IPS DF 19.7 (cell line): ENCODE measurements at places on chromosomes 7 and 10.

GRCh38 chr10:30728766-30729165 lies 99.2 kb upstream of the LYZL2 start:
- no peak for DNase-seq

DNA sequence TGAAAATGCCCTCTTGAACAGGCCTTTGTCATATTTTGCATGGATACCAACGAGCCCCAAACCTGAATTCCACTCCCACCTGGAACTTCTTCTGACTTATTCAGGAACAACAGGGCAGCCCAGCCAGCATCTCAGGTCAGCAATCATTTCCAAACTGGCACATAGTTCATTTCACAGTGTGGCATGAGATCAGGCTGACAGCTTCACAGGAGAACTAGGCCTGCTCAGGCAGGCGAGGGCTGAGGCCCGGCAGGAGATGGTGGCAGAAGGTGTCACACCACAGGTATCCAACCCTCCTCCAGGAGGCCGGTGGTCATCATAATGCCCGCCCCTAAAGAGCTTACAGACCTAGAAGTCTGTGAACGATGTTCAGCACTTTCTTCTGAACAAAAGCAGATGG lies 42.5 kb downstream of the DENND11 start:
- DNase-seq = no peak

DNA sequence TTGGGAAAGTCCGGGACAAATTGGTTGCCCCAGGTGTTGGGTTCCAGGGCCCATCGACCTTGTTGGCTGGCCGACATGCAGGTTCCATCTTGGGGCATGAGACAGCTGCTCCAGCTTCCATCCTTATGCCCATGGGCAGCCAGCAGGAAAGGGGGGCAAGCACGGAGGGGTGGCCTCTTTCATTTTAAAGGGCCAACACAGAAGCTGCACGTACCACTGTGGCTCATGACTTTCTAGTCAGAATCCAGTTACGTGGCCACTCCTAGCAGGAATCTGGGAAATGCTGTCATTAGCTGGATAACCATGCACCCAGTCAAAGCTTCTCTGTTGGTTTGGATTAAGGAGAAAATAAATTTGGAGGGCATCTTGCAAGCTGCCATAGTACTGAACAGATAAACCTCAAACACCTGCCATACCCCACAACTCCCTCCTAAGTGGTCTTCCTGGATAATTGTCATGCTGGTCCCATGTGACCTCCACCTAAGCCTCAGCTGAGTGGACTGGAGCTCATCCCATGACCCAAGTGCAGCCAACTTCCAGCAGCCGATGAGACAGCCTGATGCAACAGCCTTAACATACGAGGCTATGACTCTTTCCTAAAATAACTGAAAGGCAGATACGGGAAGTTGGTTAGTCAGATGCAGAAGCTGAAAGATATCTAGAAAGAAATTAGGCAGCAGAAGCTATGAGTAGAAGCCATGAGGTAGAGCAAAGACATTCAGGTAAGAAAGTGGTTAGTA lies 21.4 kb upstream of the GSDME start:
- DNase-seq = no peak

DNA sequence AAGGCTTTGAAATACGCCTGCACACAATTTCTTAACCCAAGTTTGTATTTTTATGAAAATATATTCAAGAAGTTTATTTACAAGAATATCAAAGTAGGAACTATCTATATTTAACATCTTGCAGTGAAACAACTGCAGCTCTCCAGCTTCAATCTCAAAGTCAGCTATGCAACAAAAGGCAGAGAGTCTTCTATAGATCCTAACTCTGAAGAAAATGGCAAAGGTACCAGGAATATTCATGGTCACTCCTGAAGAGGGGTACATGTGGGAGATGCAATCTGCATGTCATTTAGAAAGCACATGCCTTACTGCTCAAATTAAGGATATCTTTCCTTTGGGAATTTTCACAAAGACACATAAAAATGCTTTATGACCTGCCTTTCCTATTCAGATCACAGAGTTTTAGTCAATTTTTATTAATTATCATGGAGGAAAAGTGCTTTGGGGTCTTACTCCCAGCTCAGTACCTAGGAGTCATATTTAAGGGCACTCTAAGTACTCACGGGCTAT lies 1.5 kb downstream of the ANK3 start:
- DNase-seq = no peak

- no peak for DNase-seq
Observed at GRCh38 chr10:18401416-18402195, 249.8 kb downstream of the NSUN6 start.

GRCh38 chr10:116211682-116212081 lies 61.3 kb downstream of the GFRA1 start:
- no peak for DNase-seq

DNA sequence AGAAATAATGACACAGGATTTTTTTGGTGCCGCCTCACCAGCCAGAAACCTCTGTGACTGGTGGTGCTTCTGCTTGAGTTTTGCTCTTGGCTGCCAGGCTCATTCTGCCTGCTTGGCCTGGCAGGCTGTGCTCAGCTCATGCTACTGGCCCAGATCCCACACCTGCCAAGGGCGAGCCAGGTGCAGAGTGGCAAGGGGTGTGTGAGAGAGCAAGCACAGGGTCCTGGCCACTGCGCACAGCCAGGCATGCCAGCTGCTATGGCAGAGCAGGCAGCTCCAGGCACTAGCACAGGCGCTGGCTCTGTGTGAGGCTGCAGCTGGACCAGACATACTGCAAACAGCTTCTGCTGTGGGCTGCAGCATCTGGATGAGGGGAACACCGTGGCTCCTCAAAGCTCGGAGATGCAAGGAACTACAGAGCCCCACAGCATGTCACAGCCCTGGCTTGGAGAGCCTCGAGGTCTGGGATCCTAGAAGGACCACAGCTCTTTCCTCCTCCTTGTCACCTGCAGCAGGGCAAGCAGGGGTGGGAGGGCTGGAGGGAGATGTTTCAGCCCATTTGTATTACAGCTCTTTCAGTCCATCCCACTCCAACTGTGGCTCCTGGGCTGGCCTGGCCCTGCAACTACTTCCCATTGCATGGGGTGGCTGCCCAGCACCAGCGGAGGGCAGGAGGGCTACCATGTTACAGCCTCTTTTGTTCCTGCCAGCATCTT lies 313.4 kb upstream of the SEMA3C start:
- no peak for DNase-seq

DNA sequence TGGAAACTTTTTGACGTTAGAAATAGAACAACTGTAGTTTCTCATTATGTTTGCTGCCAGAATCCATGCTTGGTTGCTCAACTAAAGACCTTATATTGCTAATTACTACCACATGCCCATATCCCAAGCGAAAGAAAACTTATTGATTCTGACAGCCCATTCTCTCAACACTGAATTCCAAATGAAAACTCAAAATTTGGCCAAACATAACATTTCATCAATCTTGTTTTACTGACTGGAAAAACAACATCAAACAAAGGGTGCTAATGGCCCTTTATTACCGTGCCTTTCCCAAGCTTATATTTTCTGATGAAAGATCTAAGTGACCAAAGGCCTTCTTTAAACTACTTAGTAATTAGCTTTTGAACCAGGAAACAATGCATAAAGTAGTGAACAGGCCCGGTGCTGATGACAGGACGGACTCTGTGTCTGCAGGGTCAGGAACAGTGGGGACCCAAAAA lies 531.8 kb downstream of the KCNMA1 start:
- DNase-seq = no peak

- no peak for DNase-seq
Observed at GRCh38 chr10:74863551-74863950, 37.2 kb downstream of the KAT6B start.

GRCh38 chr10:3830946-3831345 lies 45.9 kb upstream of the KLF6 start:
- no peak for DNase-seq

GRCh38 chr7:70711452-70711851 lies 420.5 kb upstream of the GALNT17 start:
- DNase-seq = no peak

DNA sequence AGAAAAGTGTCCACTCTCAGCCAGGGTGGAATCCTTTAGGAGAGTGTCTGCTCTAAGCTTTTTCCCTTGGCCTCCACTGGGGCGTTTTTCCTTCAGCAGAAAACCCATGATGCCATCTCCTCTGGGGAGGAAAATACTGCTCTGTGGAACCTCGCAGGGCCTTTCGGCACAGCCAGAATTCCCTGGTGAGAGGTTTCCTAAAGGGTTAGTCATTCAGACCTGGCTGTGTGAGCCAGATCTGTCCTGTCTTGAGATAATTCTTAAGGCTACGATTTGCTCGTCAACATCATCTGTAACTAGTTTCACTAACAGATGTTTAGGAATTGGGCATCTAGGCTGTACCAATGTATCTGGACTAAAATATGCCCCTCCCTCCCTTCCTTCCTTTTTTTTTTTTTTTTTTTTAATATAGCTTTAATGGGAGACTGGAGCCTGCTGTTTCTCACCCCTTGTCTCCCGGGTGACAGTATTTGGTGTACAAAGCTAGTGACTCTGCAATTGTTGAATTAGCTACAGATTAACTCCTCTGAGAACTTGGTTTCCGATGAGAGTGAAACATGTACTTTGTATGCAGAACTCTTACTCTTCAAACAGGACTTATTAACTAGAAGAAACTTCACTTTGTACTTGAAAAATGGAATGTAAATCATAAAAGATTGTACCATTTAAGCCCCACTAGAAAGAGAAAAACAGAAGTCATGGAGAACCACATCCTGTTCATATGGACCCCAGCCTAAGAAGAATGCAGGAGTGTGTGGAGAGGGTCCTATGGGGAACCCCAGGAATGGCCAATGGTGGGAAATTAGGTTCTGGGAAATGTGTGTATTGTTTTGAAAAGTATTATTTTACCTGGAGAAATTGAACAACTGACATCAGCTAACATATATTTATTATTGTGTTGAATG lies 230.9 kb downstream of the CAMK1D start:
- DNase-seq = no peak

GRCh38 chr10:6699336-6699735 lies 119.3 kb upstream of the PRKCQ start:
- DNase-seq = no peak

DNA sequence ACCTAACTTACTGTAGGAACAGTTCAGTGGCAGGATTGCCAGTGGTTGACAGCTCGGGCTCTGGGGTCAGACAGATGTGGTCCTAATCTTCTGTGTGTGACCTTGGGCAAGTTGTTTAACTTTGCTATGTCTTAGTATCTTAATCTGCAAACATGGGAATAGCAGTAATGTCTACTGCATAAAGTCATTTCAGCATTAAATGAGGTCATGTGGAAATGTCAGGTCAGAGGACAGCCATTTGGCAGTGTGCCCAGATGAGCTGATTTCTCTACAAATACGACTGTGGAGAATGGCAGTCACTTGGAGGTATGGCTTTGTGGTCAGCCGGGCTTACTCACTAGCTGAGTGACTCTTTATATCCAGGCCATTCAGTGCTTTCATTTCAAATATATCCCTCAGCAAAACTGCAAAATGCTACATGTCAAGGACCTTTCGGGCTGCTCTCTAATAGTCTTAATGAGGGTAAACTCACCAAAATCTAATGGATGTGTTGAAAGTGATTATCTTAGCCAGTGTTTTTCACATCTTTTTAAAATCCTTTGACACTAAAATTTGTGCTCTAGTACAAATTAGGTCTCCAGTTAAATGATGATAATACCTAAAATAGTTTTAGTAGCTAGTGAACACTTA lies 171.4 kb downstream of the ST7 start:
- no peak for DNase-seq

- DNase-seq = no peak
Observed at GRCh38 chr7:46786221-46786954, 795.5 kb downstream of the TNS3 start.

DNA sequence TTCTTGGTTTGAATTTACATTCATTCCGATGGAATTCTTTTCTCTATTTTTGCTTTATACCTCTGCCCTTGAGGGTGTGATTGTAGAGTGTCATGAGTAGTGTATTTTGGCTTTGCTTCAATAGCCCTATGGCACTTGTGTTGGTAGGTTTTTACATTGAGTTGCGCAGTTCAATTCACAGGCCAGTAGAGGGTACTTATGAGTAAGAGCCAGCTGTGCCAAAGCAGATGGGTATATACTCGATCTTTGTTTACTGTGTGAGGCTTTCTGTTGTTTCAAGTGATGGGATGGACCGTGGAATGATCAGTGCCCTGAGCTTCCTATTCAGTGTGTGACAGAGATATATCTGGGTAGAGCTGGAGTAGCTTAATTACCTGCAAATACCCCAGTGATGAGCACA lies 4.3 kb upstream of the AKR1C3 start:
- peak; percentile 42 for DNase-seq
